ENCODE measurements at places on chromosomes 5 and 9.

DNA sequence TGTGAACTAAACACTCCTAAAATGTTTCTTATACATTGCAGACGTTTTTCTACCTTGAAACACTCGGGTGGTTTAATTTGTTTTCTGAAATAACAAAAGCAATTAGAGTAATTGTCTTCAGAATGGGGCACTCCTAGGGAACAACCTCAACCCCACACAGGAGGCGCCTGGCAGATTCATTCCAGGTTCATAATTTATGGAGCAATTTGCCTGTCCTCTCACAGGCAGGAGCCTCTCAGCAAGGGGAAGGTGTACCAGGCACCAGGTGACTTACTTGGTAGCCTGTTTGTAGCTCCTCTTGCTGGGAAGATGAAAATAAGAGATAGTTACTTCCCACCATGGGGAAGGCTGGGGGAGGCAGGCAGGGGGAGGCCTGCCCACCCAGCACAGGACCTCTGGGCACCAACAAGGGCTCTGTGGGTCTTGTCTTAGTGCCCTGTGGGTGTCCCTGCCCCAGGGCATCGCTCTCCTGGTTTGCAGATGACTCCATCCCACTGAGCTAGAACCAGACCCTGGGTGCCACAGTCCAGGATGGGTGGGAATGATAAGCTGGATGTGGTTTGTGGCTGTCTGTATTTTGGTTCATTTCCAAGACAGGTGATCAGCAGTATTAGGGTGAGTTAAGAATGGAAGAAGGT lies 144.4 kb downstream of the FSTL4 start:
- DNase-seq: no peak

GRCh38 chr5:127887282-127887681 lies 184.1 kb downstream of the CCDC192 start:
- no peak for DNase-seq

DNA sequence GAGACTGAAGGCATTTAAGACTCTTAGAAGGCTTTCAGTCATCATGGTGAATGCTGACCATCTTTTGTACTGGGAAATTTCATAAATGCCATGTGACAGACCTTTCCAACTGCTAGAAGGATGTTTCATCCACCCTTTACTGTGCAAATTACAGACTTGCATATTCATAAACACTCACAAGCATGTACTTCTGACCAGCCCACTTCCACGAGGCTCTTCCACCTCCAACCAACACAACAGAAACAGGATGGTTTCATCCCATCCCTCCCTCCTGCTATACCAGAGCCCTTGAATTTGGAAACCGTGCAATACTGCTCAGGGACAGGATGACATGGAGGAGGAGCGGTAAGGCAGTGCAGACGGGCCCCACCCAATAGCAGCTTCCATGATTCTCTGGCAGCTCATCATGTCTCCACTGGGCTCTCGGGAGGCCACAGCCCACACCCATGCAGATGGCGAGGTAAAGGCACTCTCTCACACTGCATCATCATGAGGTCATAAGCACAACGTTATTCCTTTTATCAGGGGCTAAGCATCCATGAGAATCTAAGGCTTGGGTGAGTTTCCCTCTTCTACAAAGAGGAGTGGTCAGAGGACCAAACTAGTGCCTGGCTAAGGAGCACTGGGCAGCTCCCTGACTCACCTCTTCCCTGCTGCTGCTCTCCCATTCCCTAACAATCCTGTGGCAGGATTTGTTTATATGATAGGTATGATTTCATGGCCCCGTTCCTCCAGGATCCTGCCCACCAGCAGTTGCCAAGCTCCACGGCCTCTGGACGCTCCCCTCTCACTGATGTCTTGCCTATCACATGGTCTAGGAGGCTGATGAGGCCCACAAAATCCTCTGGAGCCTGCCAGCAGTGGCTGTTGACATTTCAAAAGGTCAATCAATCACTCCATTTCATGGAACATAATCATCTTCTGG lies 94.4 kb upstream of the FSTL4 start:
- peak; percentile 18 for DNase-seq

GRCh38 chr5:87120518-87121303 lies 147.0 kb upstream of the RASA1 start:
- DNase-seq: peak; percentile 95

DNA sequence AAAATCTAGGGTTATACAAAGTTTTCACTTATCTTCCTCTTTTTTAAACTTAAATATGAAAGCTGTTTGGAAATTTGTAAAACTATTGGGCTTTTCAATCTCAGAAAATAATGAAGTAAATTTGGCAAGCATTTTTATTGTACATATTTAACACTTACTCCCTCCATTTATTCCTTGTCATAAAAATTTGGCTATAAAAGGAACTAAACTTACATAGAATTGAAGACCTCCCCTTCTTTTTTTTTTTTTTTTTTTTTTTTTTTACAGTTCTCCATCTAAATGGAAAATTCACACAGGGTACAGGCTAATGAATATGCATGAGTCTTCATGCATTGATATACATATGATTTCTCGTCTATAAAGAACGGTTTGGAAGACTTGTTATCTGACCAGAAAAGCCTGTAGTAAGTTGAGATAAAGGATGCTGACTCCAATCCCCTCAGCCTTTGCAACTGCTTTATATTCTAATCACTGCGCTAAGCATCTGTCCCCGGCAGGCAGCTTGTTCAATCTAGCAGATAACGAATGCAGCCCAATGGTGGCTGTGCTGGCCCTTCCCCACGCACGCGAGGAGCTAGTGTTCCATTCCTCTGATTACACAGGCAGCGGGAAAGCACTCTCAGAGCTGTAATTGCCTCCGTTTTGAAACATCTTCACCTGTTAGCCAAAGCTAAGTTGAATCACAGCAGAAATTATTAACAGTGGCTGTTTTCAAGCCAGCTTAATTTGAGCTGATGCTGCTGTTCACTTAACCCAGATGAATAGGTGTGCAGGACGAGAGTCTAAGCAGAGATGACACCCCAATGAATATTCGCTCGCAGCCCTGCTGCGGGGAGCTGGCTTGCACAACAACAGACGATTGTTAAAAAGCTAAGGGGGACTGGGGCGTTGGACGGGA lies 453.8 kb upstream of the ZNF608 start:
- DNase-seq: peak; percentile 20

- no peak for DNase-seq
These were observed 1.6 kb upstream of the UBAC1 start for GRCh38 chr9:135962696-135963307.

DNA sequence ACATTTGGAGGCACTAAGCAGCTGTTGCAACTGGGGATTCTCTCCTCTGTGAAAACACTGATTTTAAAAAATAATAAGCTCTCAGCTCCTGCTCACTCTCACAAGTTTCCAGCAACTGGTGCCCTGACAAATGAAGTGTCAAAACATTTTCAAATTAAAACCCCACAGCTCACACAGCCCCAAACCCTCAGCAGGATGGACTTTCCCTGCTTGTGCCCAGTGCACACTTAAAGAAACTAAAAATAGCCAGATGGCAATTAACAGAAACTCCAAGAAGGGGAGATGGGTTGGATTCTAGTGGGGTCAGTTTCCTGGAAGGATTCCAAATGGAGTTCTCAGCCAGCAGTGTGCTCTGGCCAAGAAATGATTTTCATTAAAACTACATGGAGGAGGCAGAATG lies 163.0 kb upstream of the PUM3 start:
- no peak for DNase-seq

- DNase-seq: no peak
These were observed 267.3 kb downstream of the NR2F1-AS1 start for GRCh38 chr5:93313672-93314071.

DNA sequence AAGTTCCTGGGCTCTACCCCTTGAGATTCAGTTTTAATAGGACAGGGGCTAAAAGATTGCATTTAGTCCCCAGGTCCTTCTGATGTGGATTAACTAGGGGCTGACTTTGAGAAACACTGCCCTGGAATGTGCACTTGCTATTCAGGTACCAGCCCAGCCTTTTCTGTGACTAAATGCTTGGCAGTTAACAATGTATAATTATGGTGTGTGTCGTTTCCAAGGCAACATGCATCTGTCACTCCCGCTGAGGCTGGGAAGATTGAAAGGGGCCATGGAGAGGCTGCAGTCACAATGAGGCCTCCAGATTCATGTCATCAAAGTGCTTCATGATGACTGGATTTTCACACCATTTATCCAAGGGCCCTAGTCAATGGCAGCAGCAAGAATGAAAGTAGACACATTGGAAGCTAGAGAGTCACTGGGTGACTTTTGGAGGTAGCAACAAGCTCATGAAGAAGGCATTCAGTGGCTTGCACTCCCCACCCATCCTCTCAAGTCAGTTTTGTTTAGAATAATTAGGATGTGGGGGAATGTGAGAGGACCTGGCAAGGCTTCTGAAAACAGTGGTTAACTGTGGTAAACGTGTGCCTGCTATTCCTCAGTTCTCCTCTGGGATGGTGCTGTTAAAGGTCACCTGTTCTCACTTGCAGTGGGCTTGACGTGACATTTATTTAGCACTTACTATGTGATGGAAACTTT lies 28.3 kb downstream of the RAI14 start:
- peak; percentile 83 for DNase-seq

DNA sequence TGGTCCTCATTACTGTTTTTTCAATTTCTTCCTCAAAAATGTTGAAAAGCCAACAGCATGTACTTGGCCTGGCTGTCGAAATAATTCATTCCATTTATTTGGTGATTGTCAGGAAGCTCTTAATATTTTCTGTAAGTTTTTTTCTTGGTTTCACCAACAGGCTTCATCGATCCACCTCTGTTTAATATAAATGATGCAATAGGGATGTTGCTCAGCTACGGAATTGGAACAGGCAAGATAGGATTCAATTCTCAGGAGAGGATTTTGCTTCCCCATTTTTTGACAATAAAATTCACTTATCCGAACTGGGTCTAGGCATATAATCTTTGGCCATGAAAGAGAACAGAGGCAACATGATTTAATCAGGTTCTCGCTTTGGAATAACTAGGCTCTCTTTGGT lies 30.8 kb downstream of the C5 start:
- DNase-seq: no peak

DNA sequence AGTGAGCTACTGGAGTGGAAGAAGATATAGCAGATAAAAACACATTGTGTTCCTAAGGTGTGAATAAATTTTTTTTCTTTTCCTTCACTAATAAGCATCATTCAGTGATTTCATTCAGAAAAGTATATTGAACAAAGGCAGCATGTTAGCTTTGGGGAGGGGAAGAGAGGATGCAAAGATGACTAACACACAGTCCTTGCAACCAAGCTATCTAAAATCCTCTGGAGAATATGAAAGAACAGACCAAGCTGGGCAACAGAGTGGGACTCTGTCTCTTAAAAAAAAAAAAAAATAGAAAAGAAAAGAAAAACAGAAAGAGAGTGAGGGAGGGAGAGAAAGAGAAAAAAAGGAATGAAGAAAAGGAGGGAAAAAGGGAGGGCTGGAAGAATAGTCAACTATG lies 22.3 kb upstream of the OMD start:
- DNase-seq: no peak

DNA sequence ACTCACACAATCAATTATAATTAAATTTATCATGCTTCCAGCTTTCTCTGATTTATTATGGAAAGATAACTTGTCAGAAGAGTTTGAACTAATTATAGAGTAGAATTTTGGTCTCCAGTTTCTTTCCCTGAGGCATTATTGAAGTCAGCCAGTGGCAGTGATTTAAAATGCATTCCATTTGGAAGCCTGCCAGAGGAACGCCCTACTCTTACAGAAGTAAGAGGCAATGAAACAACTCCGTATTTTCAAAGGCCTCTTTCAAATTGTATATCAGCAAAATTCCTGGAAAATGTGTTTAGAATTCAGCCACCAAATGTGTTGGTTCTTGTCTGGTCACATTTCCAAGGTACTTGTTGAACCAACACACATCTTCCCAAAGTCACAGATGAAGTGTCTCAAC lies 640.9 kb downstream of the SEMA5A start:
- peak; percentile 61 for DNase-seq

DNA sequence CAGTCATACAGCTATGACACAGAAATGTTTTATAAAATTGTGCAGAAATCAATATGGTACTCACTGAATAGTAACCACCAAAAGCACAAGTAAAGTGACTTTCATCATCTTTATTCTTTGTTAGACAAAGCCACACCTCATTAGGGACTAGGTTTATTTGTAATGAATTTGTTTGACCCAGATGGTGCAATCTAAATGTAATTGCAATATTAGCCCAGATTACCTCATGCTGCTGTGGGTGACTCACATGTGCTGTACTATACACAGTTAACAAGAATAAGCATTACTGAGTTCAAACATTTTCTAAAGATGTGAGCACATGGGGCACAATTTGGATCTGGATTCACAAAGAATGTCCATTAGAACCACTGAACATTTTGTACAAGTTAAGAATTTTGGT lies 759.3 kb upstream of the TYRP1 start:
- peak; percentile 84 for DNase-seq

GRCh38 chr5:159430361-159431012 lies 100.2 kb upstream of the IL12B start:
- DNase-seq: no peak

DNA sequence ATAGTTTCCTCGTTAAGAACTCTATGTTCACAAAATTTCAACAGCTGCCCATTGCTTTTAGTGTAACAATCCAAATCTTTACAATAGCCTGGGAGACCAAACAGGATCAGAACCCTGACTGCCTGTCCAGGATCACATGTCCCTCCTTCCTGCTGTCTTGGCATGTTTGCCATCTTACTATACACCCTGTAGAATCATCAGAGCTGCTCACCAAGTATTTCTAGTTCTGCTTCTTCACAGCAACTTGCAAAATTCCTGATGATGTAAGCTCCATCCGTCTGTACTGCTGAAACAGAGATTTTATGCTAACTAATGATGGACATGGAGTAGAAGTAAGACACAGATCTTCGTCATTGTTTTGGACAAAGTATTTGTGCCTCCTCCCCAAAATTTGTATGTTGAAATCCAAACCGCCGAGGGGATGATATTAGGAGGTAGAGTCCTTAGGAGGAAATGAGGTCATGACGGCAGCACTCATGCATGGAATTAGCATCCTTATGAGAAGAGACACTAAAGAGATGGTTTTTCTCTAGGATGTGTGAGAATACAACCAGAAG lies 464.9 kb upstream of the BRINP1 start:
- no peak for DNase-seq

GRCh38 chr5:113038714-113039113 lies 62.1 kb downstream of the DCP2 start:
- peak; percentile 67 for DNase-seq

DNA sequence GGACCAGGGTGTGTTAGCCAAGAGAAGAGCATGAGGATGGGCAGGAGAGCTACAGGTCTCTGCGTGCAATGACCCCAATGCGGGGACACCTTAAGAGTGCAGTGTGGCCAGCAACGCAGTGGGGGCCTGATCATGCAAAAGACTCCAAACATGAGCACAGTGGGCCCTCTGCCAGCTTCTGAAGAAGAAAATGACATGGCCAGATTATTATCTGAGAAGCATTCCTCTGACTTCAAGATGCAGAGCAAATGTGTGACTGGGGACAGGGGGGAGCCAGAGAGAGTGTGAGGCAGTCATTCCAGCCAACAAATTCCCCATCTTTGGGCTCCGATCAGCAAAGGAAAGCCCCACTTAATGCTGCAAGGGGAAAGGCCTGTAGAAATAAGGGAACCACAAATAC lies 229.4 kb downstream of the CDK5RAP2 start:
- DNase-seq: no peak

DNA sequence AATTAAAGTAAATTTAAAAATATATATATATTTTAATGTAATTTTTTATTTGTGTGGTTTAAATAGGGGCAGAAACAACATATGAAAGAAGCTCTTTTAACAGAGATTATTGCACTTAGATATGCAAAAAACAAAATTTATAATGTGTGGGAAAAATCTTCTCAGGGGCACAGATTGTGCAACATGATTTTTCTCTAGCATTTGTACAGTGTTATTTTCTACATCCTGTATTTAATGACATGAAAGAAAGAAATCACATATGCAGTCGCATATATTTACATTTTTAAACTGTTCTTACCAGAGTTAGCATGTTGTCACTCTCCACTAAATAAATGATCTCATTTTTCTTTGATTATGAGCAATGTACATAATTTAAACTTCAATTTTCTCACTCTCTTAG lies 265.3 kb upstream of the CTNND2 start:
- no peak for DNase-seq
